Stimulated activated CD8-positive, alpha-beta memory T cell treated with anti-CD3 and anti-CD28 coated beads, Interleukin-7, amount 100 ng/mL, for 24 hours (primary cell): ENCODE measurements at places on chromosomes 1 and 21.

DNA sequence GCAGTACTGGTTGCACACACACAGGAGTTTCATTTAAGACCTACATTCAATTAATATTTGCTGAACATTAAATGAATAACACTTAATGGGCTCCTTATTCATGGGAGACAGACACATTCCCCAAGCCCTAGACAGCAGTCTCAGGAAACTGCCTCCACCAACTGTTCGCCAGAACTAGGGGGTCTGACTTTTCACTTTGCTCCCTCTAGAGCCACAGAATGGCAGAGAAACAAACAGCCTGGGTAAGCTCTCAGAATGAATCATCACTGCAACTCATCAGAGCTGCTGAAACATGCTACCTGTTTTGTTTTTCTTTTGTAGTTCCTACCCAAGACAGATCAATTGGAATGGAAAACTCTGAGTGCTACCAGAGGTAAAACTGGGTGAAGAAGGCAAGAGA, 31.7 kb downstream of the ELK4 start:
- DNase-seq = no peak

DNA sequence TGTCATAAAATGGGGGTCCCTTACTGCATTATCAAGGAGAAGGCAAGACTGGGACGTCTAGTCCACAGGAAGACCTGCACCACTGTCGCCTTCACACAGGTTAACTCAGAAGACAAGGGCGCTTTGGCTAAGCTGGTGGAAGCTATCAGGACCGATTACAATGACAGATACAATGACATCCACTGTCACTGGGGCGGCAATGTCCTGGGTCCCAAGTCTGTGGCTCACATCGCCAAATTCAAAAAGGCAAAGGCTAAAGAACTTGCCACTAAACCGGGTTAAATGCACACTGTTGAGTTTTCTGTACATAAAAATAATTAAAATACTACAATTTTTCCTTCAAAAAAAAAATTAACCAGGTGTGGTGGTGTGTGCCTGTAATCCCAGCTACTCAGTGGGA, 22.1 kb downstream of the RASSF5 start:
- DNase-seq = no peak

DNA sequence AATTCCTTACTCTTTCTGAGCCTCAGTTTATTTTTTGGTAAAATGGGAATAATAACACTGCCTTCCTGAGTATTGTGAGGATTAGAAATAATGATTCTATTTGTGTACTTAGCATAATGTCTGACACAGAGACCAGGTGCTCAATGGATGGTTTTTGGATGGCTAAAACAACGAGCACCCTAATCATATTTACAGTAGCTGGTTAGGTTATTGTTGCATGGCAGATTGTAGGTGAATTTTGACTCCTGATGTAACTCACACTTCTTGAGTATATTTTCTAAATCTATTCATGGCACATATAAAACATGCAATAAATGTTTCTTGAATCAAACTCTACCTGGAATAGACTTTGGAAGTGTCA, 11.9 kb upstream of the DUSP10 start:
- no peak for DNase-seq

GRCh38 chr1:14604414-14604813, 5.9 kb downstream of the KAZN start:
- no peak for DNase-seq

GRCh38 chr1:184426278-184426674, 39.4 kb downstream of the C1orf21 start:
- no peak for DNase-seq

GRCh38 chr1:181251713-181252075, 163.2 kb downstream of the IER5 start:
- no peak for DNase-seq

DNA sequence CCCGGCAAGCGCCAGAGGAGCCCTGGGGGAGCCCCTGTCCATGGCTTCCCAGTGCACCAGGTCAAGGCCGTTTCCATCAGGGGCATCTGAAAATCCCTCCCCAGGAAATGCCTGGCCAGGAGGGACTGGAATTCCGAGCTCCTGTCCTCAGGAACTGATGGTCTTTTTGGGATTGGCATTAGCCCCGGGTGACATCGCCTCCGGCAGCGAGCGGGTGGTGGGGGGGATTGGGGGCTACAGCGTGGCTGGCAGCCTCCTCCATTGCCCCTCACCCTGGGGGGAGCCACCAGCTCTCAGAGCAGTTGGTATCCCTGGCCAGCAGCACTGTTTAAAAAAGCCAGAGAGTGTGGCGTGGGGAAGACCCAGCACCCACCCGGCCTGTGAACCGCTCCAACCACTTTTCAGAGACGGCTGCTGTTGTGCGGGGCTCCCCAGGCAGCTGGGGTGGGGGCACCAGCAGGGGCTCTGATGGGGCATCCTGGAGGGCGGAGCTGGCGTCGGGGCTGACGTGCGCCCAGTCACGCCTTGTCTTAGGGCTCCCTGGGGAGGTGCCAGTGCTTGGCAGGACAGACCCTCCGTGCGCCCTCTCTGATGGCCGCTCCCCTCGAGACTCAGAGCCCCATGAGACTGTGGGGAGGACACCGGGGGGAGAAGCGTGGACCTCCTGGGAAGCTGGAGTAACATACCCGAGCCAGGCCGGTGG, 62.9 kb upstream of the TTC34 start:
- DNase-seq = no peak

- DNase-seq = no peak
These were observed 523.2 kb upstream of the B3GALT2 start for GRCh38 chr1:193709607-193710006.

DNA sequence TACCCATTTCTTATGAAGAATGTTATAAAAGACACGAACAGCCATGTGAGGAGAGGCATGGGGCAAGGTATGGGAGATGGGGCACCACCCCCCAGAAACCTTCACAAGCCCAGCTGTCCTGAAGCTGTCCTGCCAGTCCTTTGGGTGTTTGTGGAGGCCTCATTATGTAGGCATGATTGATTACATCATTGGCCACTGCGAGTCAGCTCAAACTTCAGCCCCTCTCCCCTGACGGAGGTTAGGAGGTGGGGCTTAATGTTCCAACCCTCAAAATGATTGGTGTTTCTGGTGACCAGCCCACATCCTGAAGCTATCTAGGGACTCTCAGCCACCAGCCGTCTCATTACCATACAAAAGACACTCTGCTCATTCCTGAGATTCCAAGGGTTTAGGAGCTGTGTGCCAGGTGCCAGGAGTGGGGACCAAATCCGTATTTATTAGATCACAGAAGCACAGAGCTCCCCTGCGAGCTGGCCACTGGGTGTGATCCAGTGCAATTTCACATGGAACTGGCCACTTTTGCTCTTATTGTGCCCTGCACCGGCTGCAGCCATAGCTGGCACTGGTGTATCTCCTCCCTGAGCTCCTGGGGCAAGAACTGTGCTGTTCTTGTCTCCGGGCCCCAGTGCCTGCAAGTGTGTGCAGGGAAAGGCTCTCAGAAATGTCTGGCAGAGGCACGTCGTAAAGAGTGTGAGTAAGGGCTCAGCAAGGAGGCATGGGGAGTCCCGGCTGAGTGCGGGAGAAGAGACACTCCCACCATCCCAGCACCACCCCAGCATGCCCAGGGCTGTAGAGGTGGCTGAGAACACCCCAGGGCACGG, 10.5 kb downstream of the KIAA1614 start:
- no peak for DNase-seq

DNA sequence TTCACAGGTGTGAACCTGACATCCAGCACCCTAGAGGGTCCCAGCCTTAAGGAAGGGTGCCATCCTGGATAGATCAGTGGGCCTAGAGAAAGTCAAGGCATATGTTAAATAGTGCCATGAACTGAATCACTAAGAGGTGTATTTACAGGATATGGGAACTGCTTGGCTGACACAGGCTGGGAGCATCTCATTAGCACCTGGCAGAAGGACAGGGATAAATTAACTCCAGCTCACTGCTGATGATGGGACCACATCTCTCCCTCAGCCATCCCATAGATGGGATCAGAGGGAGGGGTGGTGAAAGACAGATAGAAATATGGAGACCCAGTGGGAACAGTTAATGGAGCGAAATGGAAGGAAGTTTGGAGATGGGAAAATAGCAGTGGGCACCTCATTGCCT, 122.0 kb downstream of the IGSF21 start:
- DNase-seq = no peak

DNA sequence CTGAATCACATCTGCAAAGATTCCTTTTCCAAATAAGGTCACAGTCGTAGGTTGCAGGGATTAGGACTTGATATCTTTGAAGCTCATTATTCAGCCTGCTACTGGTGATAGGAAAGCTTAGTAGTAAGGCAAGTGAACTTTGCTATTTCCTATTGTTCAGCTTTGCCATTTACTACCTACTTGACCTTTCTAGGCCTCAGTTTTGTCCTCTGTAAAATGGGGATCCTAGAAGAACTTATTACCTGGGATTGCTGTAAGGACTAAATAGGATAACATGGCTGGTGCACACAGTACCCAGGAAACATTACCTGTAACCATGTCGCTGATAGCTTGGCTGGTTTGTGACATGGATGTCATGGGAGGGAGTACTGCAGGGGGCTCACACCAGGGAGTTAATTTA, 24.5 kb downstream of the UMODL1 start:
- no peak for DNase-seq

DNA sequence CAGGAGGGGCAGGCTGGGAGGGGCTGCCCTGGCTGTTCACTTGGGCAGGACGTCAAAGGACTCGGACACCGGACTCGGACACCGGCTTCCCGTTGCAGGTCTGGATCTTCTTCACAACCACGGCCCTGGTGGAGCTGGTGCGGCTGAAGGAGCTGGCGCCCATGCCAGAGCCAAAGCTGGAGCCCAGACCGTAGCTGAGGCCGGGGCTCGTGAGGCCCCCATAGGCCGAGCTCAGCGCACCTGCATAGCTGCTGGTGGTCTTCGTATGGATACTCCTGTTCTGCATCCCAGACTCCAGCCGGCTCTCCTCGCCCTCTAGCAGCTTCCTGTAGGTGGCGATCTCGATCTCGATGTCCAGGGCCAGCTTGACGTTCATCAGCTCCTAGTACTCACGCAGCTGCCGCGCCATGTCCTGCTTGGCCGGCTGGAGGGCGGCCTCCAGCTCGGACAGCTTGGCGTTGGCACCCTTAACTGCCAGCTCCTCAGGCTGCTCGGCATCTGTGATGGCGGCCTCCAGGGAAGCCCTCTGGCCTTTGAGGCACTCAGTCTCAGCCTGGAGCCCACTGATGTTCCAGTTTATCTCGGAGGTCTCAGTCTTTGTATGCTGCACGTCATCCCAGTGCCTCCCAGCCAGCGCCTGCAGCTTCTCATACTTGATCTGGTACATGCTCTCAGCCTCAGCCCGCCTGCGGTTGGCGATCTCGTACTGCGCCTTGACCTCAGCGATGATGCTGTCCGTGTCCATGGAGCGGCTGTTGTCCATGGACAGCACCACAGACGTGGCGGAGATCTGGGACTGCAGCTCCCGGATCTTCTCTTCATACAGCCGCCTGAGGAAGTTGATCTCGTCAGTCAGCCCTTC, 15.1 kb upstream of the KLF17 start:
- DNase-seq = no peak

GRCh38 chr1:218711001-218711400, 365.9 kb downstream of the TGFB2 start:
- DNase-seq = no peak

DNA sequence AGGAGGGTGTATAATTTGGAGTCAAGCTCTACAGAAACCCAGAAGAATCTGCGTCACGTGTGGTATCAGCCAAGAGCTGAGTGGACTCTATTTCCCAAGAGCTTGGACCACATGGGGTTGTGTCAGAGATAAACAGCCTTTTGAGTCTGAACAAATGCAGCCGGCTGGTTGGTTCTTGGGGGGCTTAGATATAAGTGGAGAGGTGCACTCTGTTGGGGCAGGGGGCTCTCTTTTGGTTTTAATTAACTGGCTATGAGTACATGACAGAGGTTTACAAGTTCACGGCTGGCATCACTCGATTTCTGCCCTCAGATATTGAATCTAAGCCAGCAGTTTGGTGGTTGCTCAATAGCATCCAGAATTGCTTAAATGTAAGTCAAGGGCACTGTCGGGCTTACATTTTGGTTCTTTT, 501 bp upstream of the MRAP start:
- DNase-seq = no peak

GRCh38 chr1:219324629-219325367, 151.1 kb downstream of the LYPLAL1 start:
- DNase-seq = no peak

DNA sequence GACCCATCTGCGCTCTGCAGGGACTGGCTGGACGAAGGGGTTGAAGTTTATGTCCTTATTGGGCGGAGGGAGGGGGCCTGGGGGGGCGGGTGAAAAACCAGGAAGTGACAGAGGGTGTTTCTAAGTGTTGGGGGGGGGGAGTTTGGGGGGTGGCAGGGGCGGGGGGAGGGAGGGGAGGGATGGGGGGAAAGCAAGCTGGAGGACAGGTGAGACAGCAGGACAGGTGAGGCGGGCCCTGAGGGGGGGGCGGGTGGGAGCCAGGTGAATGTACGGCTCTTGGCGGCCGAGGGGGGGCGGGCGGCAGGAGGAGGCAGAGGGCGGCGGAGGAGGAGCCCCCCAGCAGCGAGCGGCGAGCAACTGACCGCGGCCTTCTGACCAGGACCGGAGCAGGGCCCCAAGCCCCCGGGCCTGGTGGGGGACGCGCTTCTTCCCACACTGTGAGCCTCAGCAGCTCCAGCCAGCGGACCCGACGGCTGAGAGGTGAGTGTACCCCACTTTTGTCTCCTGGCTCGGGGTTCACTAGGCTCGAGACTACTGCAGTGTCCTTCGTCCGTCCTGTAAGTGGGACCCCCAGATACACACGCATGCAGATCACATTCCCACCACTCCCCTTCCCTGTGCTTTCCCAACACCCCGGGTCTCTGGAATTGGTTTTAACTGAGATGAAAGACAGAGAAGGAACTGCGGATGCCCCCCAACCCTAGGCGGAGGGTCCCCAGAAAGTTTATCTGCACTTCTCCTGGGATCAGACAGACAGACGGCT, at the start of gene ZBTB7B:
ZBTB7B (plus strand) TSS at position 339 of the 763 bp plus-strand sequence. CDS start 11,859 bp downstream, outside the sequence.
- DNase-seq = no peak

DNA sequence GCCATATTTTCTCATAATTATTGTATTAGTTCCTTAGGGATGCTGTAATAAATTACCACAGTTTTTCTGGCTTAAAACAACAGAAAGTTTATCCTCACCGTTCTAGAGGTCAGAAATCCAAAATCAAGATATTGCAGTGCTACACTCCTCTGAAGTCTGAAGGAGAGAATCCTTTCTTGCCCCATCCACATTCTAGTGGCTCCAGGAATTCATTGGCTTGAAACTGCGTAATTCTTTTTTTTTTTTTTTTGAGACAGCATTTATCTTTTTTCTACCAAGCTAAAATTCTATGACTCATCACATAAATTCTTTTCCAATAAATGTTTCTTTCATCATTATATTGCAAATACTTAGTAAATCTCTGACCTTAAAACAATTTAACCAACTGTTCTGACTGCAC, 451.0 kb upstream of the RGS18 start:
- DNase-seq = no peak

DNA sequence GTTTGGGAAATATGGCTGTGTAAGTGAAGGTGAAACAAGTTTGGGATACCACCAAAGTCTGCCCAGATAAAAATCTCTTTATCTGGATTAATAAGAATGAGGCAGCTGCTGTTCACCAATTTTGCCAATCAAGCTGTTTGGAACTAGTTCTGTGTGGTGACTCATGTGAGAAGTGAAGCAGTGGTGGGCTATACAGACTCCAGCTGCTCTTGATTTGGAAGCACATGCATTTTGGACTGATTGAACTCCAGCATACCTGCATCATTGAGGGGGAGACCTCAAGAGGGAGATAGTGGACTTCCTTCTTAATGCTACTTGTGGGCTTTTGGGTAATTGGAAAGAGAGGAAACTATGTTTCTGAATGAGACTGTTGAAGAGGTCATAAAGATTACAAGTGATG, 99.2 kb upstream of the B3GALT2 start:
- DNase-seq = no peak

GRCh38 chr1:148362626-148363438, 120.3 kb downstream of the PPIAL4G start:
- DNase-seq = peak; percentile 27

GRCh38 chr1:30232288-30232899, 491.0 kb downstream of the MATN1 start:
- DNase-seq = no peak
